ENCODE measurements at places on chromosomes 5 and 9.
A peak's percentile ranks its signal among the peaks of the same experiment; 100 is the strongest.

GRCh38 chr9:128094166-128094949, 26.3 kb downstream of the SLC25A25 start:
- DNase-seq = peak; percentile 91

DNA sequence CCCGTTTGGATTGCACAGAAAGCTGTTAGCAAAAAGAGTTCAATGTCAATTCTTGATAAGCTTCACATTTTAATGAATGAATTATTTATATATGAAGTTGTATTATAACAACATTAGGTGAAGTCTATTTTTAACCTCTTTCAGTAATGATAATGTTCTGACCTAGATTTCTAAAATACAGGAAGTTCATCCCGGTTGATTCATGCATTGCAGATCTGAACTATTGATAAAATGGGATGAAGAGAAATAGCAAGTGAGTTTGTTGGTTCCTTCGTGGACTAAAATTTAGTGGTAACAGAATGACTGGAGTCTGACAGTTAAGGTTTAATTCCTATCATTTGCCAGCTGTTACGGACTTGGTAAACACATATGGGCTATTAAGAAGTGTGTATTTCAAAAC, 180.5 kb downstream of the PCSK1 start:
- no peak for DNase-seq

GRCh38 chr5:153719324-153719723, 228.9 kb downstream of the GRIA1 start:
- DNase-seq = no peak

GRCh38 chr9:108184941-108185340, 670.8 kb downstream of the ACTL7B start:
- DNase-seq = no peak

- DNase-seq = no peak
Observed at GRCh38 chr5:159103086-159103485, 3.4 kb upstream of the EBF1 start.

- peak; percentile 11 for DNase-seq
Observed at GRCh38 chr5:143561219-143561618, 157.7 kb upstream of the NR3C1 start.

- no peak for DNase-seq
Observed at GRCh38 chr5:75319638-75320037, 17.4 kb upstream of the HMGCR start.

GRCh38 chr5:83767409-83767992, 46.8 kb upstream of the HAPLN1 start:
- DNase-seq = peak; percentile 27

- no peak for DNase-seq
Observed at GRCh38 chr5:1312206-1312605, 17.3 kb upstream of the TERT start.

DNA sequence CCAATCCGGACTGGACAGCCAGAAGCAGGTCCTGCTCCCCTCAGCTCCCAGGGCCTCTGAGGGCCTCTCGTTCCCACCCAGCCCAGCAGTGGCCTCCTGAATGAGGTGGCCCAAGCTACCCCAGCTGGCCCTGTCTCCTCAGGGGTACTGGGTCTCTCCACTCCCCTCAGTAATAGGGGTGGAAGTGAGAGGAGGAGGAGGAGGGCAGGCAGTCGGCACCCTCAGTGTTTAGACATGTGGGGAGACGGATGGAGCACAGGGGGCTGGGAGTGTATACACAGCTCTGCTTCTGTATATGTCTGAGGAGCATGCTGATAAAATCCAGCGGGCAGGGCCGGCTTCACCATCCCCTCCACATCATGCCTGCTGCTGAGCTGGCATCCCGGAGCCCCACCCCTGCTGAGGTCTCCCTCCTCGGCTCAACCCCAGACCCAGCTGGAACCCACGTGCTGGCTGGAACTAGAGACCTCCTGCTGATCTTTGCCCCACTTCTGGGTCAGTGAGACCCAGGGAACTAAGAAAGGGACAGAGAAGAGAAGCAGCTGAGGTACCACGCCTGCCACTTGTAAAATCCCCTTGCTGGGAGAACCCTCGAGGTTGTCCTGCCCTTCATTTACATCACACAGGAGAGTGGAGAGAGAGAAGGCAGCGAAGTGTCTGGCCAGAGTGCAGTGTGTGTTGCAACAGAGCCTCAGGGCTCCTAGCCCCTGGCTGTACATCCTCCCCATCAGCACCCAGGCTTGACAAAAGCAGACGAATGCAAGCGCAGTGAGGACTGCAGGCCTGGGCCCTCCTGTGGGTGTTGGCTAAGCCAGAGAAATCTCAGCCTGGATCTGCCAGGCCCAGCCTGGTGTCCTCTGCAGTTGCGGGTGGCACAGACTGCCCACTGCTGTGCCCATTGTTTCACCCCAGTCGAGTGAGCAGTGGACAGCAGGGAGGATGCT, 77.5 kb downstream of the PSD2 start:
- DNase-seq = peak; percentile 23

GRCh38 chr9:100071271-100071670, 27.5 kb downstream of the ERP44 start:
- no peak for DNase-seq

DNA sequence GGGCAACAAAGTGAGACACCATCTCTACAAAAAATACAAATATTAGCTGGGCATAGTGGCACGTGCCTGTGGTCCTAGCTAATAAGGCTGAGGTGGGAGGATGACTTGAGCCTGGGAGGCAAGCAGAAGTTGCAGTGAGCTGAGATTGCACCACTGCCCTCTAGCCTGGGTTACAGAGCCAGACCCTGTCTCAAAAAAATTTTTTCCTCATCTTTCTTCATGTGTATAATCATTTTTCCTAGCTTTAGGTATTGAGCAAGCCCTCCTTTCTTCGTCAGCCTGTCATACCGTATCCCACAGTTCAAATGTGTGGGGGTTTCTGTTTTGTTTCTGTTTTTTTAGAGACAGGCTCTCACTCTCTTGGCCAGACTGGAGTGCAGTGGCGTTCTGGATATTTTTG, 41.3 kb downstream of the EHMT1 start:
- DNase-seq = no peak

DNA sequence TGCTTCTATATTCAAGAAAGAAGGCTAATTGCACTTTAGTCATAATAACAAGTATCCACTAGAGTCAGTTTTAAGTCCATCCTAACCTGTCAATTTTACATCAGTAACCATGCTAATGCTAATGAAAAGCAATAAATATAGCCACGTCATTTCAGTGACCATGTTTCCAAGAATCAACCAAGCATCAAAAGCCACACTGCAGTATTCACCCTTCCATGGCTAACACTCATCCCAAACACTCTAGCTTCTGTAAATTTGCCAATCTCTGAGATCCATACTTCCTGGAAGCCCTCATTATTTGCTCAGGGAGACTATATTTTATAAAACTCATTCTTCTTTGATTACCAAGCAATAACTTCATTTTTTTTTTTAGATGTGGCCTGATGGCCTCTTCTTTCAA, 712.0 kb downstream of the CETN3 start:
- DNase-seq = no peak

DNA sequence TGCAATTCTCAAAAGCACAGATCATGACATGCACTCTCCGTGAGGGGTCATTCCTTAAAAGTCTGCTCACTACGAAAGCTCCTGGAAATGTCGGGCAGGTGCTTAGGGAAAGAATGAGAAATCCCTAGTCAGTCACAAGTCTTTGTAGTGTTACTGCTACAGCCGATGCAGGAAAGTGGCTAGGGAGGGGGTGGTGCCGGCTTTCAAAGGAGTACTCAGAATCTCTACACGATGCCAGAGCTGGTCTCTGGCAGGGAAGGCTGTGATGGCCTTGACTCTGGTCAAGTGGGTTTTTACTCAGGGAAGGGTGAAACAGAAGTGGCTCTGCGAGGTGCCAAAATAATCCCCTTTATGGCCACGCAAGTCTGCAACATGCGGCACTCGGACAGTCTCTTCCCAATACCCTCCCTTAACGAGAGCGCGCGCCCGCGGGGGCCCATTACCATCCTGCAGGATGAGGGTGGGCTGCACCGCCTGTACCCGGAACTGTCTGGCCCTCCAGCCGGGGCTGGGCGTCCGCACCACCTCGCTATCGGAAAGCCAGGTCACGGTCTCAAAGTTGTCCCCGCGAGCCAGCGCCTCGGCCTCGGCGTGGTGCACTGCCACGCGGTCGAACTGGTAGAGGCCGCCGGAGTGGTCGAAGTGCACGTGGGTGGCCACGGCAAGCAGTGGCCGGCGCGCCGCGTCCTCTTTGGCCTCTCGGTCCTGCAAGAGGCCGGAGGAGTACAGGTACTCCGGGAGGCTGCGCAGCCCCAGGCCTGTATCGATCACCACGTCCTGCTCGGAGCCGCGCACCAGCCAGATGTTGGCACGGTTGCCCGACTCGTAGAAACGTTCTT, 956 bp downstream of the MBLAC2 start:
- DNase-seq = peak; percentile 75

GRCh38 chr9:2764353-2764752, 47.0 kb downstream of the KCNV2 start:
- DNase-seq = no peak

- no peak for DNase-seq
Observed at GRCh38 chr5:56507351-56507930, 274.3 kb upstream of the ANKRD55 start.

GRCh38 chr9:87816036-87816435, 66.6 kb upstream of the SPATA31E1 start:
- no peak for DNase-seq

- DNase-seq = no peak
Observed at GRCh38 chr5:59732806-59733205, 160.7 kb downstream of the PDE4D start.

- DNase-seq = no peak
Observed at GRCh38 chr5:105034401-105034763, 1471.8 kb upstream of the NUDT12 start.

Data from GM23338 (cell line).